Thyroid gland (tissue), 4 donors: ENCODE measurements at places on chromosomes 3 and 15.

DNA sequence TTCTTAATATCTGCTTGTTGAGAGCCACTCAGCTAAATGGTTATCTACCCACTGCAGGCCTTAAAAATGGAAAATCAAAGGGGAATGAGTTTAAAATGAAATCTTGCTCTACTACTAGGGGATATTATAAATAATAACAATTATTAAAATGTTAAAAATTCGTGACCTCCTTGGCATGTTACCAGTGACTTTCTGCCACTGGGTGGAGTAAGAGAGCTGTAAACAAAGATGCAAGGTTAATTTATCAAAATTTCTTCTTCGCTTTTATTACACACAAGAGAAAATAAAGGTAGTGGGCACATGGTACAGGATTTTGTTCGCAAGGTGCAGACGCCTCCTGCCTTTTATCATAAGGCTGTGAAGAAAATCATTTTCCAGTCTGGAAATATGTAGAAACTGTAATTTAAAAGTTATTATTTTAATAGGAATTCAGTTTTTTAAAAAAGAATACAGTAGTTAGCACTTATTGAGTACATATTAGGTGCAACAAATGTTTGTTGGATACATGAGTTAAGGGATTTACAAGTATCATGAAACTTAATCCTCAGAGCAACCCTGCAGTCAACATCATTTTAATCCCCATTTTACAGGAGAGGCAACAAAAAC is 272.6 kb downstream of the SUCLG2 start:
- no peak for DNase-seq
- H3K27ac ChIP-seq: no peak overlapping the region
- no peaks in the 10 kb centered on the region for H3K36me3 ChIP-seq
- H3K4me3 ChIP-seq: no peak overlapping the region
- peaks cover 5% of the 10 kb centered on the region for H3K4me1 ChIP-seq
- H3K27me3 ChIP-seq: no peaks in the 10 kb centered on the region

- H3K36me3 ChIP-seq: no peaks in the 10 kb centered on the region
- H3K27ac ChIP-seq: no peak overlapping the region
- H3K4me3 ChIP-seq: no peak overlapping the region
- H3K4me1 ChIP-seq: peaks cover 7% of the 10 kb centered on the region
- DNase-seq: peak; percentile 85
These were observed 65.8 kb downstream of the MB21D2 start for GRCh38 chr3:192851821-192852372.

- no peaks in the 10 kb centered on the region for H3K36me3 ChIP-seq
- H3K27me3 ChIP-seq: no peaks in the 10 kb centered on the region
- no peak overlapping the region for H3K4me3 ChIP-seq
- DNase-seq: no peak
These were observed 39.5 kb downstream of the CADPS start for GRCh38 chr3:62835554-62836236.

DNA sequence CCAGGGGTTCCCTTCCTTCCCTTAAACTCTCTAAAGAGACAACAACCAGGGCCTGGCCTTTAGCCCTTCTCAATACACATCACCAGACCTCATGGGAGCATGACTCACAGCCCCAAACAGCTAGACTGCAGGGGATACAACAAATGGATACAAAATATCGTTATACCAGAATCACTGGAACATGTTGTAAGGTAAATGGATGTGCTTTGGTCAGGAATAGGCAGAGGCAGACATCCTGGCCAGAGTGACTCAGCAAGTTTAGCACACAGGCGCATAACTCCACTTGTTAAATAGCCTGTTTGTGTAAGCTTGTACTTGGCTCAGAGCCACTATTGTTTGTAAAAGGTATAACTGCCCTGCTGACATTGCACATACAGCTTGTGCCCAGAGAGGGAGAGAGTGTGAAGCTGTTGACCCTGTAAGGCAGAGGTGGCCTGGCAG is 18.3 kb downstream of the TMED3 start:
- no peaks in the 10 kb centered on the region for H3K27me3 ChIP-seq
- H3K27ac ChIP-seq: no peak overlapping the region
- no peak overlapping the region for H3K4me3 ChIP-seq
- no peaks in the 10 kb centered on the region for H3K36me3 ChIP-seq
- DNase-seq: no peak

- no peaks in the 10 kb centered on the region for H3K27me3 ChIP-seq
- H3K27ac ChIP-seq: no peak overlapping the region
- H3K4me3 ChIP-seq: no peak overlapping the region
- no peak for DNase-seq
- peaks cover 10% of the 10 kb centered on the region for H3K36me3 ChIP-seq
These were observed 56.2 kb downstream of the ROPN1B start for GRCh38 chr3:126025116-126025729.

DNA sequence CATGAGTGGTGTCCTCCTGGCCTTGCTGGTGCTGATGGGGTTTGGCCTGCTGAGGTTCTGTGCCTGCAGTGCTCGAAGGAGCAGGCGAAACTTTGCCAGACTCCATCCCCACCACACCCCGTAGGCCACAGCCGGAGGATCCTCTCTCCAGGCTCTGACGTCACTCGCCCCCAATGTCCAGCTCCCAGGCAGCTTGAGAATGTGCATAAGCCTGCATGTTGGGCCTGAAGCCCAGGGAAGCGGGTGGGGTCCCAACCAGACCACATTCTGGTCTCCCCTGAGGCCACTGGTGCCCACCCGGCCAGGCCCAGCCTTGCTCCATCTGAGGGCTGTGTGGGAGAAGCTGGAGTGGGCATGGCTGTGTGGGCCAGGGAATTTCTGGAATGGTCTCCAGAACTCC is 109.8 kb downstream of the ASB7 start:
- peaks cover 23% of the 10 kb centered on the region for H3K4me1 ChIP-seq
- no peaks in the 10 kb centered on the region for H3K27me3 ChIP-seq

- peak; percentile 47 for DNase-seq
- no peak overlapping the region for H3K4me3 ChIP-seq
- peaks cover 72% of the 10 kb centered on the region for H3K4me1 ChIP-seq
- H3K27me3 ChIP-seq: no peaks in the 10 kb centered on the region
These were observed 24.1 kb downstream of the CHD2 start for GRCh38 chr15:92924216-92924615.

DNA sequence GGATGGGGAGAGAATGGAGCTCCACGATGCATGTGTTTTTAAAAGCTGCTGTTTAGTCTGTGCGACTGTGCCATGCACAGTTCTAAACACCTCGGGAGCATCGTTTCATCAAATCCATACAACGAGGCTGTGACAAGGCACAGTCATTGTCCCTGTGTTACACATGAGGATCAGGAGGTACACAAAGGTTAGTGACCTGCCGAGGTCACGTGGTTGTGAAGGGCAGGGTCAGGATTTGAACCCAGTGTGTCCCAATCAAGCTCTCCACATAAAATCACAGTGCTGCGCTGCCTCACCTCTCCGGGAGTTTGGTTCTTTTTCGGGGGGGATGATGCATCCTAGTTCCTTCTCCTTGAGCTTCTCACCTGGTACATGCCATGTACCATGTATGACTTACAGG is 18.7 kb upstream of the KIF23 start:
- peaks cover 28% of the 10 kb centered on the region for H3K4me1 ChIP-seq
- H3K36me3 ChIP-seq: no peaks in the 10 kb centered on the region
- H3K4me3 ChIP-seq: no peak overlapping the region

DNA sequence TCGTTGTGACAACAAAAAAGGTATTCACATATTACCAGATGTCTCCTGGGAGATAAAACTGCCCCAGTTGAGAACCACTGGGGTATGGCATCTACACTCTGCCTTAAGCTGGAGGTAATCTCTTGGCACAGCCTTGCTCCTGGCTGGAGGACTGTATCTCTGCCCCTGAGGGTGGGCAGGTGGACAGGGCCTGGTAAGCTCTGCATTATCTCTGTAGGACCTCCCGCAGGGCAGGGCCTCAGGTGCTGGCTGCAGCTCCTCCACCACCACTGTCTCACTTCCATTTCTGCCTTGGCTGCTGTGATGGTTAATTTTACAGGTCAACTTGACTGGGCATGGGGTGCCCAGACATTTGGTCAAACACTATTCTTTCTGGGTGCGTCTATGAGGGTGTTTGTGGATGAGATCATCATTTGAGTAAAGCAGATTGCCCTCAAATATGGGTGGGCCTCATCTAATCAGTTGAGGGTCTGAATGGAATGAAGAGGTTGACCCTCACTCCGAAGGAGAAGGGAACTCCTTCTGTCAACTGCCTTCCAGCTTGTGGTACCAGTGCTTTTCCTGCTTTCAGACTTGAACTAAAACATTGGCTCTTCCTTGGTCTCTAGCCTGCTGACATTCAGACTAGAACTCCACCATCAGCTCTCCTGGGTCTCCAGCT is 9.8 kb upstream of the RHCG start:
- DNase-seq: no peak
- no peak overlapping the region for H3K4me3 ChIP-seq
- H3K36me3 ChIP-seq: no peaks in the 10 kb centered on the region
- no peaks in the 10 kb centered on the region for H3K4me1 ChIP-seq
- H3K27ac ChIP-seq: no peak overlapping the region

DNA sequence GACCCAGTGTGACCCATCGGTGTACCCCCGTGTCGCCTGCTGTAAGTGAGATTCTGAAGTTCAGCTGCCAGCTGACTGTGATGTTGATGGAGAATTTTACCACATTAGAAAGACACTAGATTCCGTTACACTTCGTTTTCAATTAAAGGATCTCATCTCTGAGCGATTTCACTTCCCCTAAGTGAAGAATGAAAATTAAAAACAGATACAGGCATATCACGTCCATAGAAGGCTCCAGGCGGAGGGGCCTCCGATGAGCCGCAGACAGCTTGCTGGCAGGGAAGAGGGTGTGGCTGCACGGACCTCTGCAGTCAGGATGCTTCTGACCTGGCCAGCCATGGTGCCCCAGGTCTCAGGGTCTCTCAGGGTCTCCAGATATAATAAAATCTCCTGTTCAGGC is 6.6 kb upstream of the CPN2 start:
- no peaks in the 10 kb centered on the region for H3K27me3 ChIP-seq
- H3K27ac ChIP-seq: no peak overlapping the region
- H3K4me1 ChIP-seq: no peaks in the 10 kb centered on the region
- no peak overlapping the region for H3K4me3 ChIP-seq

DNA sequence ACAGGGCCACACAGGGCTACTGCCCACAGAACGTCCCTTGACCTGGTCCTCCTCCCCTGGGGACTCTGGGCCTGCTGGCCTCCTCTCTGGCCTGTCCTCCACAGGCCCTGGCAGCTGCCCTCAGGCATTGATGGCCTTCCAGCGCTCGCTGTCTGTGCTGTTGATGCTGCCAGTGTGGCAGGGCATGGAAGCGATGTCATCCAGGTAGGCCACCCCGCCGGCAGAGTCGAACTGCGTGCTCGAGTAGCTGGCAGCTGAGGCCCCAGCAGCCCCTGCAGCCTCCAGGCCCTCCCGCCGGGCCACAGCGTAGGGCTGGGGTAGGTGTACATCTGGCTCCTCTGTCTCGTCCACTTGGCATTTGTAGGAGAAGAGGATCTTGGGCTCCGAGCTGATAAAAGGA is 17.1 kb downstream of the TPRA1 start:
- no peak for DNase-seq
- no peaks in the 10 kb centered on the region for H3K27me3 ChIP-seq
- H3K4me3 ChIP-seq: no peak overlapping the region
- H3K36me3 ChIP-seq: peaks cover 14% of the 10 kb centered on the region

DNA sequence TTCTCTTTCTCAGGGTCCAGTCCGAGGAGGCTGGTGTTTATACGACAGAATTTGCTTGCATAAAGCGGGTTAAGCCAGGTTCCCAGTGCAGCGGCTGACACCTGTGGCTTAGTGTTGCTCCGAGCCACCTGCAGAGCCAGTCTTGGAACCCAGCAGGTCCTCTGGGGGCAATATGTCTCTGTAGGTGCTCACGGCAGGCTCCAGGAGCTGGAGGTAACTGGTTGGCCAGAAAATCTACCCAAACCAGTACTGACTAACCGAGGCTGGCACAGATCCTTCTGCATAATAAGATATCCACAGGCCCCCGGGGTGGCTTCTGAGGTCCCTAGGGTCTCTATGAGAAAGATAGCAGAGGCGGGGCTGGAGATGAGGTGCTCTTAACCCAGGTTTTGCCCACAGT is 3.2 kb downstream of the MGLL start:
- H3K27me3 ChIP-seq: no peaks in the 10 kb centered on the region
- H3K4me1 ChIP-seq: peaks cover 27% of the 10 kb centered on the region
- no peak overlapping the region for H3K4me3 ChIP-seq
- H3K36me3 ChIP-seq: no peaks in the 10 kb centered on the region
- DNase-seq: no peak
- no peak overlapping the region for H3K27ac ChIP-seq

- H3K27ac ChIP-seq: no peak overlapping the region
- no peaks in the 10 kb centered on the region for H3K36me3 ChIP-seq
- H3K4me3 ChIP-seq: no peak overlapping the region
- DNase-seq: no peak
- H3K4me1 ChIP-seq: peaks cover 38% of the 10 kb centered on the region
These were observed 2.0 kb upstream of the CEMIP start for GRCh38 chr15:80777137-80777536.

- no peak overlapping the region for H3K4me3 ChIP-seq
- no peaks in the 10 kb centered on the region for H3K27me3 ChIP-seq
- no peaks in the 10 kb centered on the region for H3K36me3 ChIP-seq
- no peaks in the 10 kb centered on the region for H3K4me1 ChIP-seq
- no peak overlapping the region for H3K27ac ChIP-seq
- DNase-seq: no peak
These were observed 610.0 kb downstream of the NAALADL2 start for GRCh38 chr3:175469124-175469523.
